Left kidney (tissue), 8 donors: ENCODE measurements at places on chromosomes 5 and 9. TPM values are rescaled to one million over a fixed set of nuclear protein-coding genes. Genes with fewer than 3 reads are reported as not detected.

SPATA31C1 gene
- polyA plus RNA-seq: 0.58 TPM

- no peak for DNase-seq
These were observed 323.7 kb upstream of the CD180 start for GRCh38 chr5:67520161-67520908.

DNA sequence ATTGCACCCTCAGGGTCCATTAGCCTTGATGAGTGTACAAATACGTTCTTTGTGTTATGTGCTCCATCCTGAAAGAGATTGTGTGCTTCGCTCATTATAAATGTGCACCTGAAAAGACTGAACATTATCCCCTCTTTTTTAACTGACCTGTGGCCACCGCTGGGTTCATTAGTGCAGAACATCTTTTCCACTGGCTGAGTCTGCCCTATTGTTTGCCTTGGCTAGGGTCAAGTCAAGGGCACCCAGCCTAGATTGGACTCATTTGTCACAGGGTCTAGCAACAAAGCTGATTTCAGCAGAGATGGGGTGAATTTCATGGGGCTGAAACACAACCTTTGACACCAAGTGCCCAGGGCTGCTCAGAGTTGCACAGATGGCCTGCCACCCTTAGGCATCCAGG is 764.1 kb upstream of the ARRDC3 start:
- DNase-seq: no peak

DNA sequence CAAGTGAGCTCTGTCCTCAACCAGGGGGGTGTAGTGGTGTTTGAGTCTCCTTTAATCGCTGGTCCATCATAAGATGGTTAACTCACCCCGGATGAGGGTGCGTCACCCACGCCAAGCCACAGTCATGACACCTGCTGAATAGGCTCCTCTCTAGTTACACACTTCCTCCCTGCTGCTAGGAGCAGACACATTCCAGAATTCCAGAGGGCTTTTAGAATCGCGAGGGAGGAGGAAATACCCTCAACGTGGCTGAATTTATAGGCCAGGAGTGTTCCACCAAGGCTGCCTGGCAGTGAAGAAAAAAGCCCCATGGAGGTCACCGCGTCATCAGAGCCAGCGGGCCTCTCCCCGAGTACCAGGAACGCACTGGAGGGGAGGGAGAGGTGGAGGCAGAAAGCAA is 5.1 kb downstream of the GLRX start:
- DNase-seq: no peak

GRCh38 chr9:120868676-120869359 is 8.2 kb downstream of the PHF19 start:
- peak; percentile 91 for DNase-seq

GRCh38 chr5:123097871-123098735 is 9.1 kb downstream of the PRDM6 start:
- no peak for DNase-seq

GRCh38 chr9:113228130-113228665 is 6.9 kb downstream of the SLC31A1 start:
- DNase-seq: no peak
